ENCODE measurements at places on chromosomes 7 and 10.
A peak's percentile ranks its signal among the peaks of the same experiment; 100 is the strongest.

DNA sequence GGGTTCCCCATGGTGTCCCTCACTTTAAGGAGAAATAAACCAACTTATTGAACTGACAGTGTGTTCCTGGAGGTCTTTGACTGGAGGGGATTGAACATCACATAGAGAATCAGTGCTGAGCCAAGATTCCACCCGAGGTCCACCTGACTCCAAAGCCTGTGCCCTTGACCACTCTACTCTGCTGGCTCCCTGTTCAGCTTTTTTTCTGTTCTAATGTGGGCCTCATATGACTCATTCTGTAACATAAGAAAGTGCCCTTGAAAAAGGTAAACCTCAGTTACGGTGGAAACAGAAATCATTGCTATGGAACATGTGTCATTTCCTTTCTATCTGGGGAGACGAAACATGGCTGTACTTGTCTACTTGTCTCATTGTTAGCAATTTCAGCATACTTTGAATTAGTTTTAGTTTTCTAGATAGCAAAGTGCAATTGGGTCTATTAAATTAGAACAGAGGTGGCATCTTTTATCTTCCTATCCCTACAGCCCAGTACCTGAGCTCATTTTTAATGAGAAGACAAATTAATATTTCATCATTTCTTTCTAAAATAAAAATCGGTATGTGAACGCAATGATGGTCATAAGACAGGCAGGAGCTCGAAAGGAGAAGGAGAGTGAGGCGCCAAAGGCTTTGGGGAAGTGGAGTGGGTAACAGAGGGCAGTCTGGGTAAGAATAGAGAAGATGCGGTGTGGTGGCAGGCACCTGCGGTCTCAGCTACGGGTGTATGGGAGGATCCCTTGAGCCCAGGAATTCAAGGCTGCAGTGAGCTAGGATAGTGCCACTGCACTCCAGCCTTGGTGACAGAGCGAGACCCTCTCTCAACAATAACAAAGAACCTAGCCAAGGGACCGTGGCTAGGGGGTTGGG, 1.5 kb downstream of the GSDME start:
- peak; percentile 20 for DNase-seq
- peaks cover 31% of the 10 kb centered on the region for H3K27me3 ChIP-seq
- H3K36me3 ChIP-seq, result no peaks in the 10 kb centered on the region
- H3K4me3 ChIP-seq, result peak overlapping the region; percentile 79
- peaks cover 29% of the 10 kb centered on the region for H3K4me1 ChIP-seq
- peak overlapping the region; percentile 55 for H3K27ac ChIP-seq

- H3K4me1 ChIP-seq, result peaks cover 70% of the 10 kb centered on the region
Measured at GRCh38 chr7:603152-603951, 83.7 kb upstream of the PDGFA start.

DNA sequence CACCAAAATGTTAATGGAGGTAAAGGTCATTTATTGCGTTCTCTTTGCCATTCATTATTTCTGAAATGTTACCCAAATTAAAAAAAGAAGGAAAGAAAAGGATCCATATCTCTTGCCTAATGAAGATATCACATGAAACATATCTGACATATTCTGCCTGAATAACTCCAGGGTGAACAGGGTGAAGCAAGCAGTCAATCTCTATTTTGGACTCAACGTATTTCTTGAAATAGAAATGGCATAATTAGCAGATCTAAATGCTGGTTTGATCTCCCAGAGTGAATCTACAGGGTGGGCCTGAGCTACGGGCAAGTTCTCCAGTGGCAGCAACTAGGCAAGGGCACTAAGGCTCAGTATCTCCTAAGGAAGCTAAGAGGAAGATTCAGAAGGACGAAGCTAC, 24.0 kb downstream of the MPP7 start:
- H3K4me3 ChIP-seq, result no peak overlapping the region
- no peak for DNase-seq
- no peak overlapping the region for H3K27ac ChIP-seq
- H3K36me3 ChIP-seq, result peaks cover 3% of the 10 kb centered on the region

- no peaks in the 10 kb centered on the region for H3K4me1 ChIP-seq
- DNase-seq, result no peak
- H3K36me3 ChIP-seq, result no peaks in the 10 kb centered on the region
Measured at GRCh38 chr10:25912866-25913265, 21.2 kb upstream of the MYO3A start.

DNA sequence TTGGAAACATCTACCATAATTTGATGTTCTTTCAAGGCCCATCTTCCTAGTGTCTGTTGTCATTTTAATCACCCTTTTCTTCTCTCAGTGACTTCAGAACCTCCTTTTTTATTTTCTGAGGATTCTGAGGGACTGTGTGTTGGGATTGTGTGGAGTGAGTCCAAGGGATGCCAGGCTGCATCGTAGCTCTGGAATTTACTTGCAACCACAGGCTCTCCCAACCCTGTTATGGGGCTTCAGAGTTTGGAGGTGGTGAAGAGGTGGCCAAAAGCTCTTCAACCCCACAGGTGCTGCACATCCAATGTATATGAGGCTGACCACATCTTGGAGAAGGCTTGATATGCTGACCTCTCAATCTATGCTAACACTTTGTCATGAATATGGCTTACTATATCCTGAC, 79.5 kb upstream of the GPR141 start:
- H3K36me3 ChIP-seq, result no peaks in the 10 kb centered on the region
- peaks cover 12% of the 10 kb centered on the region for H3K27me3 ChIP-seq
- no peak overlapping the region for H3K27ac ChIP-seq
- no peak for DNase-seq

- H3K27me3 ChIP-seq, result no peaks in the 10 kb centered on the region
- H3K27ac ChIP-seq, result peak overlapping the region; percentile 43
- H3K4me1 ChIP-seq, result peaks cover 9% of the 10 kb centered on the region
Measured at GRCh38 chr7:47937711-47938573, 10.3 kb downstream of the PKD1L1 start.

DNA sequence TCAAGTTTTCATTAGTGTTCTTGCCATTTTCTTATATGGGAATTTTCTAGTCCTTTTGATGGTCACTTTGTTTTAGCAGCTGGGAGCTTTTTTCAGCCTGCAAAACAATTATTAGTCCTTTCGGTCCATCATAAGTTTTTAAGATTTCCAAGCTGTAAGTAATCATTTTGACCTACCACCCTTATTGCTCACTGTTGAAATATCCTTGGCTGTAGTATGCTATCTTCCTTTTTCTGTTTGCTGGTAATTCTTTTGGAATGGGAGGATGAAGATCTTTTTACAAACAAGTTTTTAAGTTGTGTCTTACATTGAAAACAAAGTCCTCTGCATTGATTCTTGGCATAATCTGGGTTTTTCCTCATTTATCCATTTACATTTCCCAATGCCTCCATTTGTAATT, 24.0 kb downstream of the BZW2 start:
- peaks cover 3% of the 10 kb centered on the region for H3K4me1 ChIP-seq
- DNase-seq, result no peak
- H3K4me3 ChIP-seq, result no peak overlapping the region
- no peak overlapping the region for H3K27ac ChIP-seq

GRCh38 chr10:12081470-12081869, 12.7 kb downstream of the DHTKD1 start:
- no peaks in the 10 kb centered on the region for H3K4me1 ChIP-seq
- no peak overlapping the region for H3K4me3 ChIP-seq
- no peaks in the 10 kb centered on the region for H3K27me3 ChIP-seq
- peaks cover 14% of the 10 kb centered on the region for H3K36me3 ChIP-seq
- no peak for DNase-seq
- H3K27ac ChIP-seq, result no peak overlapping the region

- DNase-seq, result peak; percentile 41
- H3K36me3 ChIP-seq, result peaks cover 5% of the 10 kb centered on the region
- peaks cover 16% of the 10 kb centered on the region for H3K4me1 ChIP-seq
- peak overlapping the region; percentile 71 for H3K4me3 ChIP-seq
- peaks cover 3% of the 10 kb centered on the region for H3K27me3 ChIP-seq
Measured at GRCh38 chr7:25496476-25497368, 268.4 kb upstream of the NPVF start.

- peak within 1 kb of the TSS; percentile 79 for H3K27ac ChIP-seq
Measured at GRCh38 chr7:44748045-44748947, at the start of gene ZMIZ2. Gene ZMIZ2 (plus strand): TSS chr7:44748847. CDS start chr7:44756250, 7,403 bp downstream.

- no peaks in the 10 kb centered on the region for H3K27me3 ChIP-seq
- DNase-seq, result peak; percentile 70
- H3K36me3 ChIP-seq, result peaks cover 1% of the 10 kb centered on the region
- peaks cover 52% of the 10 kb centered on the region for H3K4me1 ChIP-seq
- peak overlapping the region; percentile 50 for H3K4me3 ChIP-seq
- peak overlapping the region; percentile 88 for H3K27ac ChIP-seq
Measured at GRCh38 chr10:3961082-3961481, 176.1 kb upstream of the KLF6 start.

- peaks cover 31% of the 10 kb centered on the region for H3K36me3 ChIP-seq
- H3K4me1 ChIP-seq, result peaks cover 60% of the 10 kb centered on the region
- peak overlapping the region; percentile 96 for H3K27ac ChIP-seq
- peak overlapping the region; percentile 92 for H3K4me3 ChIP-seq
- peaks cover 7% of the 10 kb centered on the region for H3K27me3 ChIP-seq
Measured at GRCh38 chr7:50448823-50449222, 1.3 kb downstream of the FIGNL1 start.

DNA sequence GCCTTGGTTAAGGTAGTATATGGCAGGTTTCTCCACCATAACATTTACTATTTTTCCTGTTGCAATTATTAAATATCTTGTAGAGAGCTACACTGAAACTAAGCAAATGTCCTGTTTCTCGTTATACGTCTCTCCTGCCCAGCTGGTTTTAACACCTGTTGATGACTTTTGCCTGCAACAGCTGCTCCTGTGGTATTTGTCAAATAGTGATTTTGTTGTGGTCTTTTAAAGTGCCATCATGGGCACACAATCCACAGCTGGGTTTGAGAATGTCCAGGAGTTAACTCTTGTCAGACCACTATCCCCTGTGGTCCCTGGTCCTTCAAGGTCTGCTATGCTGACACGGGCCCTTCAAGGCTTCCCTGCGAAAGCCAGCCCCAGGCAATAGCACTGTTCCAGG, 24.9 kb upstream of the SEC61G start:
- no peak for DNase-seq
- no peak overlapping the region for H3K4me3 ChIP-seq
- H3K27ac ChIP-seq, result no peak overlapping the region

DNA sequence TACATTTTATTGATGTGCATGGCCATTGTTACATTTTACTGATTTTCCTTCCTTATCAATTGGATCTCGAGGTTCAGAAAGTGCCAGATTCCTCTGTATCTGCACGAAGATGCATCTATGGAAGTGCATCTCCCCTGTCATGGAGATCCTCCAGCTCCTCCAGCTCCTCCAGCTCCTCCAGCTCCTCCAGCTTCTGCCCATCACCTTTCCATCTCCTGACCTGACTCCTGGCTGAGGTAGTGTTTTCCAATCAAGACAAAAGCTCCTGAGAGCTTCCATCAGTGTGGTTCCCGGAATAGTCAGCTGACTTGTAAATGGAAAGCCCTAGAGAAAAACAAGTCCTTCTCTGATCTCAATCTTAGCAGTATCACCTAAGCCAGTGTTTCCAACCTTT, 90.8 kb upstream of the KLF6 start:
- no peak for DNase-seq
- H3K36me3 ChIP-seq, result no peaks in the 10 kb centered on the region
- no peaks in the 10 kb centered on the region for H3K27me3 ChIP-seq
- H3K4me1 ChIP-seq, result peaks cover 52% of the 10 kb centered on the region

GRCh38 chr10:62437696-62438095, 63.5 kb downstream of the ZNF365 start:
- H3K27ac ChIP-seq, result no peak overlapping the region
- no peak overlapping the region for H3K4me3 ChIP-seq
- peaks cover 8% of the 10 kb centered on the region for H3K4me1 ChIP-seq
- H3K36me3 ChIP-seq, result no peaks in the 10 kb centered on the region
- H3K27me3 ChIP-seq, result peaks cover 11% of the 10 kb centered on the region

DNA sequence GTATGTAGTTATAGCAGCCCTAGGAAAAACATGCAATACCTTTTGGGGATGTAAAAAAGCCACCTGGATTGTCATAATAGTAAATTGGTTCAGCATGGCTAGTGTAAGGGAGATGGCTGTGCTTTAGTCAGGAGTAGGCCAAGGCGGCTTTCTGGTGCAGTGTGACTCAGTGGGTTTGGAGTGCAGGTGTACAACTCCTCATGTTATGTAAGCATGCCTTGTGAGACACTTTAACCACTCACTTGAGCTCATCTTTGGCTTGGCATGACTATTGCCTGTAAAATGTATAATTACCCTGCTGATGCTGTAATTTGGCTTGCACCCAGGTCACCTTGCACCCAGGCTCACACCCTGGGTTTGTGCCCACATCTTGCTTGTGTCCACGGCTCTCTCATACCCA, 239.2 kb upstream of the GLI3 start:
- H3K27me3 ChIP-seq, result no peaks in the 10 kb centered on the region
- H3K4me1 ChIP-seq, result no peaks in the 10 kb centered on the region
- DNase-seq, result no peak
- H3K4me3 ChIP-seq, result no peak overlapping the region
- H3K27ac ChIP-seq, result no peak overlapping the region
- no peaks in the 10 kb centered on the region for H3K36me3 ChIP-seq

DNA sequence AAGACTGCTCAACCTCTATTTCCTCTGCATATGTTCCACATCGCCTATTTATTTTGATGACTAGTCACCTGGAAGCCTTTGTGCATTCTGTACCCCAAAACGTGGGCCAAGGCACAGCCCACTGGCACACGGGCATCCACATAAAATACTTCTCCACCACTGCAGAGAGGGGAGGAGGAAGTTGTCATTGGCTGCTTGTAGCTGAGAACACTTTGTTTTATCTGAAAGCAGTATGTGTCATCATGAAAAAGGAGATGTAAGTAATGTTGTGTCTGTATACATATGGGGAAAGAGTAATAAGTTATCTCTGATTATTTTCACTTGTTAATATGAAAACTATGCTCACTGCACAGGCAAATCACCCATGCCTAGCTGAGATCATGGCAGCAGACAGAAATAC, 48.2 kb upstream of the AMPH start:
- peaks cover 2% of the 10 kb centered on the region for H3K27me3 ChIP-seq
- H3K4me1 ChIP-seq, result no peaks in the 10 kb centered on the region
- H3K4me3 ChIP-seq, result no peak overlapping the region
- H3K27ac ChIP-seq, result no peak overlapping the region

DNA sequence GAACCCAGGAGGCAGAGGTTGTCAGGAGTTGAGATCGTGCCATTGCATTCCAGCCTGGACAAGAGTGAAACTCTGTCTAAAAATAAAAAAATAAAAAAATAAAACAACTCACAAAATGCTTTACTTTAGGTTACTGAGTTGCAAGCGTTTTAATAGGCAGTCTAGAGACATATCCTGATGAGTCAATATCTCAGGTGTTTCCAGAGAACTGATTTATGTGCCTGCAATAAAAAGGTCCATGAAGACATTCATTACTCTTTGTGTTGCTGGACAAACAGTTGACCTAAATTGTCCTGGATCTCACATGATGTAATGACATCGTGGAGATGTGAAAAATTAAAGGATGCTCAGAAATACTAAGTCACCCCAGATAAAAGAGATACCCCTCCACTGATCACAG, 31.5 kb downstream of the CDNF start:
- H3K36me3 ChIP-seq, result no peaks in the 10 kb centered on the region
- no peak for DNase-seq
- H3K4me1 ChIP-seq, result peaks cover 5% of the 10 kb centered on the region
- no peak overlapping the region for H3K27ac ChIP-seq
- H3K4me3 ChIP-seq, result no peak overlapping the region

Data from activated CD4-positive, alpha-beta T cell treated with anti-CD3 and anti-CD28 coated beads, Interleukin-2, amount 10 ng/mL, durations not matched to agents 7 days and 5 days (primary cell).